Chondrocyte (in vitro differentiated cells): ENCODE measurements at places on chromosomes 16 and 17.
A peak's percentile ranks its signal among the peaks of the same experiment; 100 is the strongest.

- H3K36me3 ChIP-seq: peaks cover 2% of the 10 kb centered on the region
- H3K27ac ChIP-seq: peak overlapping the region; percentile 62
- no peak for DNase-seq
These were observed 15.3 kb downstream of the KSR1 start for GRCh38 chr17:27471321-27472269.

- no peak for DNase-seq
- no peak overlapping the region for H3K4me3 ChIP-seq
- H3K4me1 ChIP-seq: peaks cover 4% of the 10 kb centered on the region
- H3K27me3 ChIP-seq: no peaks in the 10 kb centered on the region
These were observed 31.9 kb downstream of the USP22 start for GRCh38 chr17:21010705-21011596.

GRCh38 chr16:54040480-54040879 lies 246.1 kb downstream of the IRX3 start:
- no peak overlapping the region for H3K4me3 ChIP-seq
- H3K27me3 ChIP-seq: no peaks in the 10 kb centered on the region
- H3K36me3 ChIP-seq: peaks cover 8% of the 10 kb centered on the region
- H3K27ac ChIP-seq: no peak overlapping the region

- no peak overlapping the region for H3K4me3 ChIP-seq
- H3K27ac ChIP-seq: no peak overlapping the region
- H3K27me3 ChIP-seq: no peaks in the 10 kb centered on the region
These were observed 7.6 kb upstream of the CSNK1D start for GRCh38 chr17:82281076-82281475.

GRCh38 chr17:77734371-77735080 lies 224.0 kb upstream of the TNRC6C start:
- peak overlapping the region; percentile 61 for H3K27ac ChIP-seq
- DNase-seq: no peak
- H3K27me3 ChIP-seq: no peaks in the 10 kb centered on the region
- peak overlapping the region; percentile 19 for H3K4me3 ChIP-seq

- no peak overlapping the region for H3K4me3 ChIP-seq
- H3K36me3 ChIP-seq: no peaks in the 10 kb centered on the region
- DNase-seq: no peak
- H3K4me1 ChIP-seq: peaks cover 13% of the 10 kb centered on the region
These were observed 339.0 kb downstream of the MAF start for GRCh38 chr16:79261481-79261940.

DNA sequence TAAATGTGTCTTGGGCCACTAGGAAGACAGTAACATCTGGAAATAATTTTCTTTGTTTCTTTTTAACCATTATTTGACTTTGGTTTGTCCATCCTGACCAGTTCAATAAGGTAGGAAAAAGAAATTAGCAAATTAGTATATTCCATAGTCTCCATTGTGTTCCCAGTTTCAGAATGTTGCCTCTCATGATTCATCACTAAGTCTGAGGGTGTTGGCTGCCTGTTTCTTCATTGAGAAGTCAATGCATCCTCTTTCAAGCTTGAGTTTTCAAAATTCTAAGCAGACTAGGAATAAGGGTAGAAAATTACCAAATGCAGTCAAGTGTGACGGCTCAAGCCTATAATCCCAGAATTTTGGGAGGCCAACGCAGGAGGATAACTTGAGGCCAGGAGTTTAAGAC lies 41.9 kb downstream of the ZFHX3 start:
- H3K27me3 ChIP-seq: no peaks in the 10 kb centered on the region
- peak overlapping the region; percentile 89 for H3K27ac ChIP-seq
- H3K36me3 ChIP-seq: no peaks in the 10 kb centered on the region
- H3K4me3 ChIP-seq: no peak overlapping the region
- no peak for DNase-seq
- peaks cover 77% of the 10 kb centered on the region for H3K4me1 ChIP-seq

- no peaks in the 10 kb centered on the region for H3K36me3 ChIP-seq
- DNase-seq: peak; percentile 27
- no peaks in the 10 kb centered on the region for H3K27me3 ChIP-seq
These were observed 1.2 kb upstream of the MPRIP start for GRCh38 chr17:17041018-17041521.

DNA sequence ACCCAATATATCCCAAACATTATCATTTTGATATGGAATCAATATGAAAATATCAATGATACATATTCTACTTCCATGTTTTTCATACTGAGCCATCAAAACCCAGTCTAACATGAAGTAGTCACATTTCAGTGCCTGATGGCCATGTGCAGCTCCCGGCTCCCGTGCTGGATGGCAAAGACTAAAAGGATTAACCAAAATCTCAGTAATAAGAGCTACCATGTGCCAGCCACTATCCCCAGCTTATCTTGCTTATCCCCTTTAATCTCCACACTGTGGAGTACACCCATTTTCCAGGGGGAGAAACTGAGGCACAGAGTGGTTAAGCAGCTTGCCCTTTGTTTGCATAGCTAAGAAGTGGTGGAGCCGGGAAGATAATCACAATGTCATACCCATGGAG lies 9.2 kb downstream of the CD300LG start:
- H3K4me1 ChIP-seq: no peaks in the 10 kb centered on the region
- no peak overlapping the region for H3K4me3 ChIP-seq
- H3K36me3 ChIP-seq: no peaks in the 10 kb centered on the region
- DNase-seq: no peak
- no peak overlapping the region for H3K27ac ChIP-seq
- peaks cover 16% of the 10 kb centered on the region for H3K27me3 ChIP-seq

GRCh38 chr16:29662000-29662728 lies 883 bp upstream of the SPN start:
- H3K27ac ChIP-seq: no peak overlapping the region
- H3K4me3 ChIP-seq: no peak overlapping the region
- H3K36me3 ChIP-seq: no peaks in the 10 kb centered on the region
- no peaks in the 10 kb centered on the region for H3K27me3 ChIP-seq

DNA sequence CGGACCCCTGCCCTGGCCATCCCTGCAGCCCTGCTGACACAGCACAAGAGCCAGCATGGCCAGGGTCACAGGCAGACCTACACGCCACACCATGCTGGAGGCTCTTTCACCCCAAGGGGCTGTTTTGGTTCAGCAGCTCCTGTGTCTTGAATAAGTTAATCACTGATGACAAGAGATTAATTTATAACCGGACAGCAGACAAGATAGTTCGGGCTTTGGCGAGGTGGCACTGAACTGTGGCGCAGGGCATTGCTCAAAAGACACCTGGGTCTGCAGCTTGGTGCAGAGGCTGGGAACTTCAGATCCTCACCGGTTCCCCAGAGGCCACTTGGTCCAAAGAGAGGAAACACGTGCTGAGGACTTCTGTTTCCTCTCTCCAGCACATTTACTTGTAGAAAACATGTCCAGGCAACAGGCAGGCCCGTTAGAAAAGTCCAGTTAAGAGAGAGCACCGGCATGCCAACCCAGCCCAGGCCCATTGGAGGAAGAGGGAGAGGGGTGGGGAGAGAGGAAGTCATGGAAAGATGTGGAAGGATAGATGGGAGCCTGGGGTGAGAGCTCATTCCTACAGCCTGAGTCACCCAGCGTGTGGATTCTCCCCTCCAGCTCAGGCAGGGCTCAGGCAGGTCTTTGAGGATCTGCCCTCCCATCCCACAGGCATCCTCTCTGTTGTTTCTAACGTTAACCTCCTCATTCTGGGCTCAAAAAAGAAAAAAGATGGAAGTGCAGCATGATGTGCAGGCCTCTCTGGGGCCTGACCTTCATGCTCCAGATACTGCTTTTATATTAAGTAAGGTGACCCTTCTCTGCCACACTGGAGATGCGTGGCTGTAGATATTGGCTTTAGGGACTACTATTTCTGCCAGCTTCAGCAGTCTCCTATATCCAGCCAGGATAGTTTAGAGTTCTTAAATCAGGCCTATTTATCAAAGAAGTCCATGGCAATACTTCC lies 80.0 kb upstream of the HNF1B start:
- no peak for DNase-seq
- H3K36me3 ChIP-seq: no peaks in the 10 kb centered on the region
- H3K27me3 ChIP-seq: no peaks in the 10 kb centered on the region
- peak overlapping the region; percentile 86 for H3K27ac ChIP-seq
- H3K4me1 ChIP-seq: peaks cover 50% of the 10 kb centered on the region

DNA sequence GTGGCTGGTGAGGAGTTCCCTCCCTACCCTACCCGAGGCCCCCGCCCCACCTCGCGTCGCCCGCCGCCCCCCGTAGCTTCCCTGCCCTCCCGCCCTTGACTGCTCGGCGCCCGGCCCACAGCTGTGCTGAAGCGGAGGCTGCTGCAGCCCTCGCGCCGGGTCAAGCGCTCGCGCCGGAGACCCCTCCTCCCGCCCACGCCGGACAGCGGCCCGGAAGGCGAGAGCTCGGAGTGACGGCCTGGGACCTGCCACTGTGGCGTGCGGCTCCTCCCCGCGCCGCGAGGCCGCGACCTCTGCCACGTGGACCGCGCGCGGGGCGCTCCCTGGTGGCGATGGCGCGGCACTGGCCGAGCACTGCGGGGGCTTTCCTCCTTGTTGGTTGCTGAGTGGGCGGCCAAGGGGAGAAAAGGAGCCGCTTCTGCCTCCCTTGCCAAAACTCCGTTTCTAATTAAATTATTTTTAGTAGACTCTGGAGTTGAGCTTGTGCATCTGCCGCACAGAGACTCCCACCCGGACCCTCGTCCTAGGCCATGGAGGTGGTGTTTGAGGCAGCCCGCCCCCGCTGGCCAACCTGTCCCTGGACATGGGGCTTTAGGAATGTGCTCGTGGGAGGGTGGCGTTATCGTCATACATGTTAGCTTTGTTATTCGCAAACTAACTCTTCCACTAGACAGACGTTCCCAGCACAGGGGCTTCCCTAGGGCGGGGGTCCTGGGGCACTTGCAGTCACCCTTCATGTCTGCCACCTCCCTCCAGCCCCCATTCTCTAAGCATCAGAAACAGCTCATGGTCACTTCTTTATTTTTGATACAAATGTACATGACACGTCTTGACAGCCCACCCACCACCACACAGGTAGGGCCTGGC lies 4.4 kb downstream of the TP53I13 start:
- DNase-seq: peak; percentile 90
- peaks cover 11% of the 10 kb centered on the region for H3K36me3 ChIP-seq
- no peak overlapping the region for H3K27ac ChIP-seq
- H3K27me3 ChIP-seq: no peaks in the 10 kb centered on the region
- H3K4me1 ChIP-seq: peaks cover 24% of the 10 kb centered on the region
- peak overlapping the region; percentile 35 for H3K4me3 ChIP-seq

- no peaks in the 10 kb centered on the region for H3K4me1 ChIP-seq
- peaks cover 18% of the 10 kb centered on the region for H3K27me3 ChIP-seq
- DNase-seq: no peak
- no peaks in the 10 kb centered on the region for H3K36me3 ChIP-seq
- H3K4me3 ChIP-seq: no peak overlapping the region
These were observed 7.4 kb upstream of the PYDC1 start for GRCh38 chr16:31224092-31224955.
